Erythroblast (primary cell): ENCODE measurements at places on chromosomes 3 and 15.

- no peak for DNase-seq
Measured at GRCh38 chr15:22945071-22945470, 35.1 kb downstream of the CYFIP1 start.

GRCh38 chr15:48855501-48856440 lies 22.2 kb upstream of the EID1 start:
- peak; percentile 46 for DNase-seq

GRCh38 chr3:28612232-28612631 lies 263.6 kb upstream of the AZI2 start:
- no peak for DNase-seq

DNA sequence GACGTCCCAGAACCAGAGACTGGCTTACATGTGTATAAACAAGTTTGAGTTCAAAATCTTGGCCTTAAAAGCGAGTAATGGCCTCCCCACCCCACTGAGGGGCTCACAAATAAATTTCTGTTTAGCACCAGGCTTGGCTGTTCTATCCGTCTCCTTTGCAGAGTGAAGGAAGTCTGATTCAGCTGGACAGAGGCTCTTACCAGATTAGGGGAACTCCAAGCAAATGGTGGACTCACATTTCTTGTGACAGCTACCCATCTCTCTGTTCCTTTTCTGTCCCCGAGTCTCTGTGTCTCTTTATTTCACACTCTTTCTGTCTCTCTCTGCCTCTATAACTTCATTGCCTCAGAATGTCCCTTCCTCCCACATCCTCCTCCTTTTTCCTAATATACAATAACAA lies 62.7 kb downstream of the DGKG start:
- no peak for DNase-seq

DNA sequence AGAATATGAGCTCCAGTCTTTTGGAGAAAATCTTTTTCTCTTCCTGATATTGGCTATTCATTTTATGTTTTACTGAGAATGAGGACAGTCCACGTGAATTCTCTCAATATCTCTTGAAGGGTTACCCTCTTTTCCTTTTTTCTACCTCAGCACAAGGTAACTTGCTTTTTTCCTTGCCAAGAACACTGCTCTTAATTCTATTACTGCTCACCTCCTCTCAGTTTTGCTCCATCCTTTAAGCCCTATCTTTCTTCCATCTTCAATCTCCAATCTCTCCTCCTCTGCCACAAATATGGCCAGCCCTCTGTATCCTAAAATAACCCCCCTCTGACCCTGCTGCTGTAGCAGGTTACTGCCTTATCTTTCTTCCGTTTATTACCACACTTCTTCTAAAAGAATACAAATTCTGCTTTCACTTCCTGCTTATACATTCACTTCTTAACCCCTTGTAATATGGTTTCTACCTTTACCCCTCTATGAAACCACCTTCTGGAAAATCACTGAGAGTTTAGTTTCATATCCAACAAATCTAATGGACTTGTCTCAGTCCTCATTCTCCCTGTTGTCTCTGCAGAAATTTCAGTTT lies 89.0 kb downstream of the NFKBIZ start:
- no peak for DNase-seq

DNA sequence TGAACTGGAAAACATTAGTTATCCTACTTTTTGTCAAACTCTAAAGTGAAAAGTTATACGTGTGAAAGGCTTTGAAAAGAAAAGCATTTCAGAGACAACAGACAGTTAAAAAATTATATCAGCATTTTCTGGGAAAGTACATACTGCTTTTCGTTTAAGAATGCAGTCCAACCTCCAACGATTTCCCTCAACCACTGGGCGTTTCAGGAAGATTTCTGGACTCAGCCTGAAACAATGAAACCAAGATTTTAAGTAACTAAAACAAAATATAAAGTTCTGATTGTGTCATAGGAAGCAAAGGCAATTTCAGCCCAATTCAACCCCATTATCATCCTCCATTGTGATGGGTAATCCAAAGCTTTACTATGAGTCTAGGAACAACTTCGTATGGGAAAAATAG lies 110.7 kb downstream of the PLD1 start:
- no peak for DNase-seq

- peak; percentile 47 for DNase-seq
Measured at GRCh38 chr15:50425219-50425618, 1.0 kb downstream of the USP8 start.

- no peak for DNase-seq
Measured at GRCh38 chr3:169498336-169498735, 165.2 kb downstream of the MECOM start.

DNA sequence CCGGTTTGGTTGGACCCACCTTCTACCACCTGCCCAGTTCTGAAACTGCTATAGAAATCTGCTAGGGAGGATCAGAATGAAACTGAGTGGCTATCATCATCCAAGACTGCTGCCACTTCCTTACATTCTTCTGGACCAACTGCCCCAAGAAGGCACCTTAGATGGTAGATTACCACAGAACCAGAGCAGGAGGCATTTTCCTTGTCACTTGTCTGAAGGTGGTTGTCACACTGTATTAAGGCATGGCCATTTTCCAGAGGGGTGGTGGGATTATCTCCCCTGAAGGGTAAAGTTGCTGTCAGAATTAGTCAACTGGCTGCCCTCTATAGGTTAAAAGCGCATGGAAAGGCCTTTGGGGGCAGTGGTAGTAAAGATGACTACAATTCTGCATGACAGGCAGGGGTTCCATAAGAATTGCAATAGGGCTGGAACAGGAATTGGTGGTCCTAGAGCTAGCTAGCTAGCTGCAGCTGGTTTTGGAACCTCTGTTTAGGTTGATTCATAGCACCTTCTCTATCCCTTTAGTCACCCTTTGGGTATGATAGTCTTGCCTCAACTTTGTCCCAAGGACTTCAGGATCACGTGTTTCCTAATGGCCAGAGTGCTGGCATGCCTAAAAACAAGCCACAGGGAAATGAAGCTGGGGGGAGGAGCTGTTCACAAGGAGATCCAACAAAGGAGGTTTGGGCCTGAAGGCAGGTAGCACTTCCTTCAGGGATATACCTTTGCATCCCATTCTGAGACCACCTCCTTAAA lies 4.8 kb upstream of the CSPG5 start:
- DNase-seq = no peak

DNA sequence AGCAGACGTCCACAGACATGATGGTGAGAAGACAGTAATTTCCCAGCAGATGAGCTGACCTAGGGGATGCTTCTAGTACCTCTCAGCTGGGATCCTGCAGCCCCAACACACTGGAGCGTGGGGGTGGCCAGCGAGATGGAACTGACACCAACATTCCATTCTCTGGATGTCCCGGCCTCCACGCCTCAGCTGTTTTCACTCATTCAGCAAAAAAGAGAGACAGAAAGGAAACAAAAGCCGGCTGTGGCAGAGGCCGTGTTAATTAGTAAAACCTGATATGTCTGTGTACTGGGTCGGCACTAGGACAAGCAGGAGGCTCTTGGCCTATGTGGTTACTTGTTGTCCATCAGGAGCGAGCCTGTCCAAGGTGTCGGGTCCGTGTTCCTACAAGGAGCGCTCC lies 82.6 kb upstream of the MYZAP start:
- no peak for DNase-seq

GRCh38 chr15:83869341-83869740 lies 215.4 kb downstream of the ADAMTSL3 start:
- DNase-seq = no peak

DNA sequence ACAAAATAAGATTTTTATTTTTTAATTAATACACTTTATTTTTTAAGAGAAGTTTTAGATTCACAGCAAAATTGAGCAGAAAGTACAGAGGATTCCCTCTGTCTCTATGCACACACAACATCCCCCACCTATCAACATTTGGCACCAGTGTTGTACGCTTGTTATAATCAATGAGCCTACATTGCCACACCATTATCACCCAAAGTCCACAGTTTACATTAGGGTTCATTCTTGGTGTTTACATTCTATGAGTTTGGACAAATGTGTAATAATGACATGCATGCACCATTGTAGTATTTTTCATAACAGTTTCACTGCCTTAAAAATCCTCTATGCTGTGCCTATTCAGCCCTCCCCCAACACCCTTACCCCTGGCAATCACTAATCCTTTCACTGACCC lies 51.3 kb upstream of the TTBK2 start:
- DNase-seq = no peak

DNA sequence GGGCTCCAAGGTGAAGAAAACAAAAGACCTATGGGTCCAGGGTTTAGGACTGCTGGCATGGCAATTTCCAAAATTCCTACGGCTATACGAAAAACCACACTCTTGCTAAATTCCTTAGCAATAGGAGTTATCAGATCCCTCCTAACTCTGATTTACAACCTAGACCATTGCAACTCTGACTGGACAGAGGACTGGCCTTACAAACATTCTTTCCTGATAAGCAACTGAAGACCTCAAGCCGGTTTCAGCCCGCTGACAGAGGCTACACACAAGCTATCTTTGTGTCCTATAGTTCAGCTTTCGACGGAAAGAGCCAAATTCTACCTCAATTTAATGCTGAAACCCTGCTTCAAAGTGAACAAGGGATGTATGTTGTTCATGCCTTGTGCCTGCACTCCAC lies 38.3 kb upstream of the AGBL1 start:
- DNase-seq = no peak

DNA sequence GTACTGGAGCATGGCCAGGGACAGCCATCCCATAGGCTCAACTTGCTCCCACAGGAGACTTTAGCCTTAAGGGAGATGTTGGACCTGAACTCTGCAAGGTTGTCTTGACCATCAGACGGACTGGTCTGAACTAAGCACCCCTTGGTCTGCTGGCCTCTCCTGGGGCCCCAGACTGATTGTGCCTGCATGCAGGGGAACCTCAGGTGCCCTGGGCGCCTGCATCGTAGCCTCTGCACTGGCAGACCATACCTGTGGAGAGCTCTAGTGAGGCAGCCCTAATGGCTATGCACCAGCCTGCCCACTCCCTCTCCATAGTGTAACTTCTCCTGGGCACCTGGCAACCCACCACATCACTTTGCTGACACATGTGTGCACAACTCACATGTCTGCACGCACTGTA lies 395.6 kb downstream of the ZPLD1 start:
- DNase-seq = no peak

- no peak for DNase-seq
Measured at GRCh38 chr15:88906130-88906529, 7.0 kb downstream of the MFGE8 start.

DNA sequence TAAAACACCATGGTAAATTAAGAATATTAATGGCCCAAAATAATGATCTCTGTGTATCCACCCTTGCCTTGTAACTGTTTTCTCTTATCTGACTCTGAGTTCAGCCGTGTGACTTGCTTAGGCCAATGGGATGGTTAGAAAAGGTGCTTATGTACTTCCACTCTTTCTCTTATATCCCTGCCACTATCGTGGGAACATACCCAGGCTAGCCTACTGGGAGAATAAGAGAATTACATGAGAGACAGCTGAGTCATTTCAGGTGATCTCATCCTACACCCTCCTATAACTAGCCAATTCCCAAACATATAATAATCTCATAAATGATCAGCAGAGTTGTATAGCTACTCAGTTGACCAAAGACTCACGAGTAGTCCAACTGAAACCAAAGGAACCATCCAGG lies 98.3 kb upstream of the ABI3BP start:
- peak; percentile 6 for DNase-seq

GRCh38 chr15:25900431-25900830 lies 37.3 kb upstream of the ATP10A start:
- no peak for DNase-seq

DNA sequence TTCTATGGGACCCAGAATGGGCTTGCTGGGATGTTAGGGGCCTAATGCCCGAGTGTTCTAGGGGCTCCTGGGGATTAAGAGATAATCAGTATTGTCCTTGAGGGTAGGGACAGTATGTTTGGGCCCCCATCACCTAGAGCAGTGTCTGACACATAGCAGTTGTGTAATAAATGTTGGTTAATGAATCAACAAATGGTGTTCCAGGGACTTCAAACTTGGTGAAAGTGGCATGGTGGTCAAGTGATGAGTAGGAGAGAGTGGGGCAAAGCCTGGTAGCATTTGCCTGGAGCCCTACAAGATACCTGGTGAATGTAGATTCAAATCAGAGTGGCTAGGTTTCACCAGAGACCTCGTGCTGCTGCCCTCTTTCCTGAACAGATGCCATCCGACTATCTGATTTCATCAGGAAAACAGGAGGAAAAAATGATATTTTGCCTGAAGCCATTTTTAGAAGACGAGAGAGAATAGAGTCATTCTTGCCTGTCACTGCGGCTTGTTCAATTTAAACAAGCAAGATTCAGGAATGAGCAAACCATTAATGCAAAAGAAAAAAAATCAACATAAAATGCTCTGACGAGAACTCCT lies 117.3 kb downstream of the RPL22L1 start:
- no peak for DNase-seq

DNA sequence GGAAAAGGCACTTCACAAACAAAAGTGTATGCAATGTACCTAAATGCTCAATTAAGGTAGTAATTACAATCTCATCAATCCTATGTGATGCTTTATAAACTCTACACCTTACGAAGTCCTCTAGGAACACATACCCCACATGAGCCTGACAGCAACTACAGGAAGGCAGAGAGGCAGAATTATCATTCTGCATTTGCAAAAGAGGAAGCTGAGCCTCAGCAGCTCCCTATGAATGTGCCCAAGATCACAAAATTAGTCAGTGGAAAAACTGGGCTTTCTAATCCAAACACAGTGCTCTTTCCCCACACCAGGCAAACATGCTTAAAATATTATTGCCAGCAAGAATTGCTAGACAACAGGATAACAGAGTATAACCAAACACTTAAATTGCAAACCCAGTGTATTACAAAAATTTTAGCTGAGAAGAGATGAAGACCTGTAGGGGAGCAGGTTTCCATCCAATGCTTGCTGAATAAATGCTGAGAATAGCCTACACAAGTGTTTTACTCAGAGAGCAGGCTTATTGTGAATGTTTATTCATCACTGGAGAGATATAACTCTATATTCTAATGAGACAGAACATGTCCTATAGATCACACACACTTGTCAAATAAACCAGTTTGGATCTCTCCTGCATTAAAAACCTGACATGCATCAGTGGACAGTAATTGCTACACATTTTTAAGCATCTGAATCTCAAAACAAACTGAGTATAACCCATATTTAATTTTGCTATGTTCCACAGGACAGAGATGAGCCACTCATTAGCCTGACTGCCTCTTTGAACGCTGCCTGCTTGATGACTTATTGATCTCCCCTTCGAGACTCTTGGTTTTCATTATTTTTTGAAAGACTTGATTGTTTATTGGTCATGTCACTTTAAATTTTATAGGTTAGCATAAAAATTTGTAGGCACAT lies 62.2 kb downstream of the PLCH1 start:
- no peak for DNase-seq
